ENCODE measurements at places on chromosomes 12 and 14. TPM values are rescaled to one million over a fixed set of nuclear protein-coding genes. Genes with fewer than 3 reads are reported as not detected.

WNT1 gene
- not detected for total RNA-seq

DPPA3 gene
- total RNA-seq: not detected

ABCC9 gene
- total RNA-seq: 51.0 TPM

TAS2R50 gene
- total RNA-seq: 3.1 TPM

CMKLR1 gene
- total RNA-seq: under 0.01 TPM

CEBPE gene
- total RNA-seq: not detected

SMCO2 gene
- not detected for total RNA-seq

PAN2 gene
- 10.0 TPM for total RNA-seq

OR6C2 gene
- total RNA-seq: not detected

NOS1 gene
- not detected for total RNA-seq

LBHD2 gene
- total RNA-seq: not detected

KRT75 gene
- not detected for total RNA-seq

ZNF26 gene
- total RNA-seq: 10.9 TPM

PTCSC3 gene
- total RNA-seq: not detected

TTC8 gene
- total RNA-seq: 29.0 TPM

TAS2R42 gene
- total RNA-seq: not detected

IRAK4 gene
- 17.8 TPM for total RNA-seq

All from regular cardiac myocyte (primary cell).